ENCODE measurements at places on chromosomes 4 and X.
A peak's percentile ranks its signal among the peaks of the same experiment; 100 is the strongest.

GRCh38 chrX:115560978-115561604, at the start of gene PLS3:
Gene PLS3 (plus strand): TSS chrX:115561174. CDS start chrX:115610251, 49,077 bp downstream.
- DNase-seq, result peak; percentile 82

DNA sequence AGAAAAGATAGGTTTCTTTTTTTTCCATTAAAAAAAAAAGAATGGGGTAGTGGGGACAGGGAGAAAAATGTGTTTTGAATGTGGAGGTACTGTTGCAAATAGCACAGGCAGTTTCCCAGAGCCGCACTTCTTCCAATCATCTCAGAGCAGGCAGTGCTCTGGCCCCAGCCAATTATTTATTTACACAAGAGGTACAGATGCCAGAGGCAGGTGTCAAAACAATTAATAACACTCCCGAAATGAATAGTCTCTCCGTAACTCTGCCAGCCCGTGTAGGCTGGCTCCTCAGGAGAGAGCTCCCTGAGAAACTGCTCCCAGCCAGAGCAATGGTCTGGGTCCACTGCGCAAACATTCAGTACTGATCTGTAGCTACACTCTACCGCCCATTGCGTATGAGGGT, 130.8 kb upstream of the IL1RAPL2 start:
- DNase-seq, result peak; percentile 19

GRCh38 chr4:78951862-78952472, 12.7 kb upstream of the PAQR3 start:
- DNase-seq, result no peak

GRCh38 chrX:136697156-136697555, 49.2 kb downstream of the CD40LG start:
- no peak for DNase-seq

GRCh38 chrX:123731987-123732669, 724 bp downstream of the THOC2 start:
- DNase-seq, result no peak

DNA sequence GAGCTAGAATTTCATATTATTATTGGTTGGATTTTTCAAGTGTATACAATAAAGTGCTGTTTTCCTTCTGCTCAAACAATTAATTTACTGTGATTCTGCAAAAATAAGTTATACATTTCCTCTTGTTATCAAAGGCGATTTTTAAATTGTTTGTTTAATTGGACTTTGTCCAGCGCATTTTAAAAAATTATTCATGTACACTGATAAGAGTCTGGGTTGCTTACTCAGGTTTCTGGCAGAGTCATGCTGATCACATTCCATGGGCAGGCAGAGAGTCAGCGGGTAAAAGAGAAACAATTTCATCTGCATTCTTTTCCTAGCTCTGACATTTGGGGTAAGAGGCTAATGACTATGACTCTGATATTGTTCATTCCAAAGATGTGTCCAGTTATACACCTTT, 8.9 kb downstream of the FAT4 start:
- no peak for DNase-seq

Data from NCI-H774 (cell line).